ENCODE measurements at places on chromosomes 2 and 18.

DNA sequence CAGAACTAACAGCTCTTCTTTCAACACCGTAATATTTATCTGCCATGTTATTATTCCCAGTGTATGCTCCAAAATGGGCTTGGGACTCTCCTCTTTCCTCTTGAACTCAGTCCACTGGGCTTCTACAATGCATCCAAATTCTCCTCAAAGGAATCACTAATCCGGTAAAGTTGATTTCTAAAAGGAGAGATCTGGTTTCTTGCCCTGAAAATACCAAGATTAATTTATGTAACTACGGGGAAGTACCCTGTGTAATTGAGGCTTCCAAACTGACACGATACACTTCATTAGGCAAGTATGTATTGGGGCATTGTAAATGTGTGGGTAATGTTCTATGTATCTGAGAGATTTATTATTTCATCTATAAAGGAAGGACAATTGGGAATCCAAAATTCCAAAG, 5.7 kb downstream of the NCKAP5 start:
- DNase-seq: no peak

- DNase-seq: no peak
Measured at GRCh38 chr2:152251211-152251610, 75.6 kb upstream of the STAM2 start.

GRCh38 chr2:10089565-10090190, 9.5 kb upstream of the CYS1 start:
- no peak for DNase-seq

- DNase-seq: no peak
Measured at GRCh38 chr18:8771930-8772329, 66.6 kb downstream of the MTCL1 start.

DNA sequence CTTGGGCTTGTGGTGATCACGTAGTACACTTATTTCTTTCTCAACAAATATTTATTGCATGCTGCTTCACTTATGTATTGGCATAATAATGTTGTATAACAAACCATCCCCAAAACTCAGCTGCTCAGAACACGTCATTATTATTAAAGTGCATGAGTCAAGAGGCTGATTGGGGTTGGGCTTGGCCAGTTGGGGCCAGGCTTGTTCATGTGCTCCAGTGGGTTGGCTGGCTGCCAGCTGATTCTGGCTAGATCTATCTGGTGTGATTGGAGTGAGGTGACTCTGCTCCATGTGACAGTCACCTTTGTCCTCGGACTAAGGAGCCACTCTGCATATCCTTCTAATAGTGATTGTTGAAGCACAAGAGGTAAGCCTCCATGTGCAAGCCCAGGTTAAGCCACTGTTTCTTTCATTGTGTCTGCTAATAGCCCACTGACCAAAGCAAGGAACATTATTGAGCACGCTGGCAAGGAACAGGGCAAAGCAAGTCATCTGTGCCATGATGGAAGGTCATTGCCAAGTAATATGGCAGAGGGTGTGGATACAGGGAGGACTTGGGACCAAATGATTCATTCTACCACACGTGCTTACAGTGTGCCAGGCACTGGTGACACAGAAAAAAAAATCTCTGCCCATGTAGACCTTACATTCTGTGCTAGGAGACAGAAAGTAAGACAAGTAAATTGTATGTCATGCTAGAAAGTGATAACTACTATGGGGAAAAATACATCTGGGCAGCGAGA, 63.3 kb upstream of the TMEM182 start:
- DNase-seq: no peak

DNA sequence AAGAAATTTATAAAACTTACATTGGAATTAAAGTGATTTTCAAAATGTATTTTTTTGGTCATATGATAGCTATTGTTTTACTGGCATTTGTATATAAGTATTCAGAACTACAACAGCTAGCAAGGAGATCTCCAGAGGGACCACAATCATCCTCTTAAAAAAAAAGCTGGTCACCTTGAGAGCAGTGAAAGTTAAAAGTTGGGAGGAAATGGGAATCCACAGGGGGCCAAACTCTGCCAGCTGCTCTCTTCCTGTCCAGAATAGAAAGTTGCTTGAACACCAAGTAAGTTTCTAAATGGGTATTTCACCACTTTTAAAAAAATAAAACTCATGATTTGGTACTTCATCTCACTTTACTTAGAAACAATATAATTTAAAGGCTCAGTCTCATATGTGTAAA, 1025.1 kb downstream of the LRP1B start:
- DNase-seq: no peak

DNA sequence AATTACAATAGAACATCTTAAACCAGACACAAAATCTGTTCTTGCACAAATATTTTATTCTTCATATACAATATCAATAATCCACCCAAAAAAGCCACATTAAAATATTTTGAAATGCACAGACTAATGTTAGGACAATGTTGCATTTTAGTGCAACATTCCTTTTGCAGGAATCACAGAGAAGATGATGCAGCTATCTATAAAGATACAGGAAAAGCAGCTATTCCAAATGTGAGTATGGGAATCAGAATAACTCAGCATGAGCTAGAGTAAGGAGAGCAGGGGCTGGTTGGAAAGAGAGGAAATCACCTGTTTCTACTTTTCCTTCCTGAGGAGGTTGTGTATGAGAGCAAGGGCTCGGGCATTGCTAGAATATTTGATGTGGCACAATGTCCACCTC, 4.8 kb downstream of the C2orf66 start:
- DNase-seq: no peak

DNA sequence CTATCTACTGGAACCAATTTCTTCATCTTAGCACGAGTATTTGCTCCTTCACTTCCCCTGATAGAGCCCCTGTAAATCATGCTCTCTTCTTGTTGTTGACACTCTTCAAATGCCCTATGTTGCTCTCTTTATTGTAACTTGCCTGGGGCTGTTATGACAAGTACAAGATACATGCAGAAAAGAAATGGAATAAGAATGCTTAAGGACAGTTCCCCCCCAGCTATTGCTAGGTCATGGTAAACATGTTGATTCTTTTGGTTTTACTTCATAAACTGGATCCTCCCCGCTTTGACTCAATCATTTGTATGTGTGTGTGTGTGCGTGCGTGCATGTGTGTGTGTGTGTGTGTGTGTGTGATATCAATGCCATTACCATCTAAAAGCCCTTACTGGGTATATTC, 368.5 kb upstream of the CNTNAP5 start:
- no peak for DNase-seq

DNA sequence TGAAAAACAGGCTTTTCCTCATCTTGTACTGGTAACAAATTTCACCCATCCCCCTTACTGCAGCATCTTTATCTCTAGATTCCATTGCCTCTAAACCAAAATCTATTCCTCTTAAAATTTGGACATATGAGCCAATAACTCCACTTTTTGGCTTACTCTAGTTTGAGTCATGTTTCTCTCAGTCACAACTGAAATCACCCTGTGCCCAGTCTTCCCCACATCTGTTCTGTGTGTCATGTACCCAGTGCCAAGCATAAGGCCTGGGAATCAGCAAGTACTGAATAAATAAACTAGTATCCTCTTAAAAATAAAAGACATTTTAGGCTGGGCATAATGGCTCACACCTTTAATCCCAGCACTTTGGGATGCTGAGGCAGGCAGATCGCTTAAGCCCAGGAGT, 20.8 kb upstream of the CHN1 start:
- no peak for DNase-seq

GRCh38 chr2:225337183-225337582, 62.3 kb upstream of the NYAP2 start:
- no peak for DNase-seq

DNA sequence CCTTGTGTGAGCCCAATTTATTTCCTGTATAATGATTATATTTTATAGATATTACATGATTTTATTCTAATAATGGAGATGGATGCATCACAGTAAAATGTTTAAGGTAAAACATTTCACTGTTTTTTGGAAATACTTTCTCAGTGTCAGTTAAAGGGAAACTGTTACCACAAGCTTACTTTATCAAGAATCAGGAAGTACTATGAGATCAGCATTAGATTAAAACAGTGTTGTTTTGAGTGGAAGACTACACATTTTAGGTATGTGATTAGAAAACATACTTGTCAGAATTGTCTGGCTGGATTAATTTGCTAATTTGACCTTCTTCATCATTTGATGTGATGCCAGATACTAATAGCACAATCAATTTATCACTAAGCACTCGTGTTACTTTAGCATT, at the start of gene HRH4:
HRH4 (plus strand) TSS at position 250 of the 400 bp plus-strand sequence; CDS start at position 342, 92 bp downstream.
- DNase-seq: no peak

GRCh38 chr2:54041135-54041534, 70.3 kb upstream of the PSME4 start:
- DNase-seq: no peak

GRCh38 chr2:171837736-171838135, 56.3 kb downstream of the SLC25A12 start:
- DNase-seq: no peak

- DNase-seq: no peak
Measured at GRCh38 chr2:6945087-6945813, 28.0 kb downstream of the RNF144A start.

- no peak for DNase-seq
Measured at GRCh38 chr2:241142063-241142462, 7.2 kb downstream of the PASK start.

GRCh38 chr18:2589345-2590068, 18.1 kb downstream of the NDC80 start:
- no peak for DNase-seq

DNA sequence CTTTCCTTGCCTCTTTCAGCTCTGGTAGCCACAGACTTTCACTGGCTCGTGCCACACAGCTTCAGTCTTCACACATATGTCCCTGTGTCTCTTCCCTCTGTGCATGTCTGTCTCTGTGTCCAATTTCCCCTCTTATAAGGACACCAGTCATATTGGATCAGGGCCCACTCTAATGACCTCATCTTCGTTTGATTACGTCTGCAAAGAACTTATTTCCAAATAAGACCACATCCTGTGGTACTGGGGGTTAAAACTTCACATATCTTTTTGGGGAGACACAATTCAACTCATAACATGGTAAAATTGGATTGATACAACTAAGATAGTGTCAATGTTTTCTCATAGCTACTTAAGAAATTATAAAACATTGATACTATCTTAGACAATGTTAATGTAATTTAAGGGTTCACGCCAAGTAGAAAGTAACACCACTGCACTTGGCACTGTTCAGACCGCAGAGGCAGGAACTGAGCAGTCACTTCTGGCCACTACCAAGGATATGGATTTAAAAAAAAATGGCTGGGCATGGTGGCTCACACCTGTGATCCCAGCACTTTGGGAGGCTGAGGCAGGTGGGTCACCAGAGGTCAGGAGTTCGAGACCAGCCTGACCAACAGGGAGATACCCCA, 119.6 kb upstream of the EPAS1 start:
- DNase-seq: no peak

DNA sequence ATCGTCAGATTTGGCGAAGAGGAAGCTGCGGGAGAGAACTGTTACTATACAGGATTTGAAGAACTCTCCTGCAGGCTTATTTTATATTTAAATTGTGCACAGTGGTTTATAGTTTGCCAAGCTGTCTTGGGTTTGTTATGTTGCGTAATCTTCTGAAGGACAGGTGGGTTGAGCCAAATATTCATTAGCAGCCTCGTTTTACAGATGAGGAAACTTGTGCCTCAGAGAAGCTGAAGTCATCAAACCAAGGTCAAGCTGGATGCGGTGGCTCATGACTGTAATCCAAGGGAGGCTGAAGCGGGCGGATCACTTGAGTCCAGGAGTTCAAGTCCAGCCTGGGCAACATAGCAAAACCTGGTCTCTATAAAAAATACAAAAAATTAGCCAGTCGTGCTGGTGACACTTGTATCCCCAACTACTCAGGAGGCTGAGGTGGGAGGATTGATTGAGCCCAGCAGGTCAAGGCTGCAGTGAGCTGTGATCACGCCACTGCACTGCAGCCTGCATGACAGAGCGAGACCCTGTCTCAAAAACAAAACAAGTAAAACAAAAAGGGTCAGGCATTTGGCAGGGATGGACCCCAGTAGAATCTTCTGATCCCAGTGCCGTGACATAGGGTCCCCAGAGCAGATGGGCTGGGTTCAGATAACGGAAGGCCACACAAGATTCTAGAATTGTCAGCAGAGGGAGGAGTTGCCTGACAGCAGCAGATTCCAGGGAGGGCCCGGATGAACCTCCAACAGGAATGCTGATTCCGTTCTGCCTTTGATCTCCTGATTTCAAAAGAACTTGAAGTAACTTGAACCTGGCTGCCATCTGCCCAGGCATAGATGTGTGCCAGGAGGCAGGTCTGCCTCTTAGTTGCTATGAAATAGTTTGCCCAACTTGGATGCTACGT, 50.6 kb downstream of the SH3BP4 start:
- no peak for DNase-seq

DNA sequence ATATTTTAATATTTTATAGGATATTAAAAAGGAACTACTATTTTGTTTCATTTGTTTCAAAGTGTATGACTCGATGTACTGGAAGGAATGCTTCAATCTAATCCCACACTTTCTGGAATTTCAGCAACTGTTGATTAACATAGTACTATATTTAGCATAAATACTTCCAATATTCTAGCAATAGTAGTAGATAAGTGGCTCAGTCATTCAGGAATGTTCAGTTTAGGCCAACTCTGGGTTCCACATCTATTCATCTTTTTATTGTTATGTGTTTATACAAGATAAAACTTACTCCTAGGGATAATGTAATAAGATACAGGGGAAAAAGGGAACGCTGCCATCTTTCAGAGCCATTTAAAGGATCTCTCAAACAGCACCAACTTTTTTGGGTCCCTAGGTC, 22.3 kb upstream of the ORC2 start:
- no peak for DNase-seq

GRCh38 chr2:162062559-162062958, 11.5 kb downstream of the DPP4 start:
- no peak for DNase-seq

- DNase-seq: no peak
Measured at GRCh38 chr2:231545105-231545902, 15.1 kb upstream of the NMUR1 start.

DNA sequence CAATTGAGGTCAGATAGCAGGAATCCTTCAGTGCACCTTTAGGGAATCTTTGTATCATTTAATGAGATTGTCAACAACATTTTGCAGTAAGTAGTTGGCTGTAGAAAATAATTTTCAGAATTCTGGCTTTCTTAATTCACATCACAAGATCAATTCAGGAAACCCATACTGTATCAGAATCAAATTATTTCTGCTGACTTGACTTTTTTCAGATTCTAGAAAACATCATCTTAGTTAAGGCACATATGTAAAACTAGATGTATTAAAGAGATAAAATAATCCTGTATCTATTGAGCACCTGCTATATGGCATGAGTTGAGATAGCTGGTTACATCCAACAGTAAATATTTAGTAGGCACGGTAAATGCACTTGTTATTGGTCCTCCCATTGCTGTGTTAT, 791.4 kb downstream of the TDRD15 start:
- DNase-seq: no peak

GRCh38 chr2:227853204-227853629, 18.2 kb upstream of the DAW1 start:
- no peak for DNase-seq

GRCh38 chr2:37527361-37527760, 144.1 kb downstream of the CDC42EP3 start:
- no peak for DNase-seq

DNA sequence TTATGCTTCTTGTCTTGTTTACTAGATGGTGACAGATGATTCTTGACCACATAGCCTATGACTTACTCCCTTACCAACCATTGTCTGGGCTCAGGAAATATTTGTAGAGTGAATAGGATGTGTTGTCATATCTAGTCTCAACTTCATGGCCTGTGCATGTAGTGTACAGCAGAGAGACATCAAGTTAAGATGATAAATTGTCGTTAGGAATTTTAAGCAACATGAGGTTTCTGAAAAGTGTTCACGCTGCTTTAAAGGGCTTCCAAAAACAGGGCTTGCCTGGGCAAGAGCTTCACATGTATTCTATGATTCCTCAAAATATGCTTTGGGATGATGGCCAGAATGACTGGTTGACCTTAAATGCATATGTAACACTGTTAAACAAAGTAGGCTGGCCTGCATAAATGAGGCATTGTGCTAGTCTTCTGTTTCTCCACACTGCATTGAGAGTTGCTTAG, 424.0 kb downstream of the RND3 start:
- DNase-seq: no peak

Data from progenitor cell of endocrine pancreas (in vitro differentiated cells).